ENCODE measurements at places on chromosomes 7 and 10. TPM values are rescaled to one million over a fixed set of nuclear protein-coding genes. Genes with fewer than 3 reads are reported as not detected.

The FOXP2 gene
- polyA plus RNA-seq = 2.8 TPM

The OR13A1 gene
- polyA plus RNA-seq = not detected

The PRKAR2B gene
- polyA plus RNA-seq = 13.0 TPM

The RGS10 gene
- polyA plus RNA-seq = 219 TPM

The HMX3 gene
- polyA plus RNA-seq = not detected

The C10orf67 gene
- 0.14 TPM for polyA plus RNA-seq

The ZDHHC4 gene
- polyA plus RNA-seq = 99.4 TPM

The PHKG1 gene
- polyA plus RNA-seq = 0.20 TPM

The ZNF518A gene
- 5.7 TPM for polyA plus RNA-seq

The PNLIPRP3 gene
- not detected for polyA plus RNA-seq

- DNase-seq = no peak
Observed at GRCh38 chr7:95478272-95479037, 7.3 kb upstream of the ASB4 start.

DNA sequence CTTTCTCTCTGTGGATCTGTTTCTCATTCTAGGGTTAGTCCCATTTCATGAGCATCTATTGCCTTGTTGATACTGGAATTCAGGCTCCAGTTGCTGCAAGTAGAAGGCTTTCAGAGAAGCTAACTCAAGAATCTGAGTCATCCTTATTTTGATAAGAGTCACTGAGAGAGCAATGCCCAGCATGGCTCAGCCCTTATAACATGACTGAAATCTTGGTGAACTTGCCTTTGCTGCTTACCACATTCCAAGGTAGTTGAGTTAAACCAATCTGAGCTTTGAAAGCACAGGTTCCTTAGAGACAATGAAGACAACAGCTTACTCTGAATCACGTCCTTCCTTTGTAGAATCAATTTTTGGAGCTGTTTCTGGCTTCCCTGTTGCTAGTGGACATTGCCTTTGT is 53.6 kb upstream of the CHCHD3 start:
- no peak for DNase-seq

GRCh38 chr7:93574646-93575554 is at the start of gene CALCR:
Gene CALCR (minus strand): TSS chr7:93574724. CDS start chr7:93486981, 87,743 bp downstream.
- DNase-seq = no peak

DNA sequence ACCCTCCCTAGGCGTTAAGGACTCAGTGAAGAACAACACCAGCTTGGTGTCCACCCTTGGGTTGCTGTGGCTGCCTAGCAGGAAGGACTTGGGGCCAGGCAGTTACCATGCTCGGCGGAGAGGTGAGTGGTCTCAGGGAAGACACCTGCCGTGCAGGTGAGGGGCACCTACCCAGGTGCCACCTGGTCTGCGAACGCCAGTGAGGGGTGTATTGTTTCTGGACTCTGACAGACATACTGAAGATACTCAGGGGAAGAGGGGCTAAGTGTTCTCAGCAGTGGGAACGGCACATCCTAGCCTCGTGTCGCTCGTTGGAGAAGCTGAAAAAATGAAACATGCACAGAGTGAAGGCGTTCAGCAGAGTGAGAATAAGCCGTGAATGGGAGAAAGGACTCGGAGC is 22.6 kb downstream of the DOCK1 start:
- DNase-seq = no peak

- DNase-seq = no peak
Observed at GRCh38 chr10:31384589-31384949, 65.6 kb downstream of the ZEB1 start.

DNA sequence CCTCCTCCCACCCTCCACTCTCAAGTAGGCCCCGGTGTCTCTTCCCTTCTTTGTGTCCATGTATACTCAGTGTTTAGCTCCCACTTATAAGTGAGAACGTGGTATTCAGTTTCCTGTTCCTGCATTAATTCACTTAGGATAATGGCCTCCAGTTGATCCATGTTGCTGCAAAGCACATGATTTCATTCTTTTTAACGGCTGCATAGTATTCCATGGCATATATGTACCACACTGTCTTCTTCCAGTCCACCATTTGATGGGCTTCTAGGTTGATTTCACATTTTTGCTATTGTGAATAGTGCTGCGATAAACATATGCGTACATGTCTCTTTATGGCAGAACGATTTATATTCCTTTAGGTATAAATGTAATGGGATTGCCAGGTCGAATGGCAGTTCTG is 51.0 kb downstream of the FAM171A1 start:
- no peak for DNase-seq

DNA sequence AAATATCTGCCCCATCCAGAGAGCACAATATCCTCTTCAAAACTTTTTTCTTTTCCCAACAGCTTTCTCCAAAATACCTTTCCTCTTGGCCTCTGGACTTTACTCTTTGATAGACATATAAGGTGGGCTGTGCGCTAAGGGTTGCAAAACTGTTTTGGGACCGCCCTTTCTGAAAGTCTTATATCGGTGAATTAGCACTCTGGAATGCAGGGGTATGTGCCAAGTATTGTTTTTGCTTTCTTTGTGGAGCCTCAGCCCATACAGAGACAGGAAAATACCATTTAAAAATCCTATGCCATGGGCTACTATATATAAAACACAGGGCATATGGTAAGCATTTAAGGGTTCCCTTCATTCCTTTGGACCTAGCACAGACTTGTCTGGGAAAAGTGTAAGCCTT is 37.7 kb downstream of the PPP1R17 start:
- no peak for DNase-seq

Data from AG04450 (cell line).